ENCODE measurements at places on chromosomes 13 and 19. TPM values are rescaled to one million over a fixed set of nuclear protein-coding genes. Genes with fewer than 3 reads are reported as not detected.

Gene EPS8L1
- total RNA-seq, result 1.0 TPM

Gene PRR22
- total RNA-seq, result 7.5 TPM

Gene SPATA13
- 11.8 TPM for total RNA-seq

Gene GNG14
- not detected for total RNA-seq

DNA sequence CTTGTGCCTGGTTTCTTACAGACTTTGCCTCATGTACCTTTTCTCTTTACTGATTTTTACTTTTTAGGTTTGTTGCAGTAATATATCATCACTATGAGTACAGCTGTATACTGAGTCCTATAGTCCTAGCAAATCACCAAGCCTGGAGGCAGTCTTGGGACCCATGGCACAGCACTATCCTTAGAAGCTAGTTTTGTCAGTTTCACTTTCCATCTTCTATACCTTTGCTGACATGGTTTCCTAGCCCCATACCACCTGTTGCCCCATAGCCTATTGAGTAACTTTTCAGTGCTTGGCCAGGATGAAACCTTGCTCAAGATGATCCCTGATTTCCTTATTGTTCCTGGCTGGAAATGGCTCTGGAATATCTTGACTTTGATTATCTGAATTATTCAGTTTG lies 826.4 kb downstream of the GPC5 start:
- no peak overlapping the region for H3K4me3 ChIP-seq
- no peaks in the 10 kb centered on the region for H3K4me1 ChIP-seq
- H3K27me3 ChIP-seq, result no peaks in the 10 kb centered on the region
- H3K27ac ChIP-seq, result no peak overlapping the region
- no peak for DNase-seq

DNA sequence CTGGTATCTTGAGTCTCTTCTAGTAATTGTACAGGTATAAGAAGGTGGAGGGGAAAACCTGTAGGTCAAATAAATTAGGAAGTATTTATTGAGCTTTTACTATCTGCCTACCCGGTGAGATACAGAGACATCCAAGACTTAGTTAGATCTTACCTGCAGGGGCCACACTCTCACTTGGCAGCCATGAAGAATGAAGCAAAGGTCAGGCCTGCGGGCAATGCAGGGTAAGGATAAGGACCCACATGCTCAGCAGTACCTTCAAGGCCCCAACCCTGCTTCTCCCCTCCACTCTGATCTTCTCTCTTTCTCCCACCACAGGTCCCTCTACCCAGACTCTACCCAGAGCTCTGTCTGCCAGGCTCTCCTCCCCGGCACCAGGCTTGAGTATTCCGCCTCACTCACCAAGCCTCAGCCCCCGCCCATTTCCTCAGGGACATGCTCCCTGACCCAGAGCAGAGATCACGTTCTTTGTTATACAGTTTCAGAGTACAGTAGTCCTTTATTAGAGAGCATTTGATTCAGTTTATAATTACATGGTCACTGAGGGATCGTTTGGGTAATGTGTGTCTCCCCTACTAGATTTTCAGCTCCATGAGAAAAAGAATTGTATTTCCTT lies 18.9 kb upstream of the CLDN10 start:
- no peaks in the 10 kb centered on the region for H3K4me1 ChIP-seq
- no peak overlapping the region for H3K27ac ChIP-seq
- peaks cover 17% of the 10 kb centered on the region for H3K27me3 ChIP-seq

DNA sequence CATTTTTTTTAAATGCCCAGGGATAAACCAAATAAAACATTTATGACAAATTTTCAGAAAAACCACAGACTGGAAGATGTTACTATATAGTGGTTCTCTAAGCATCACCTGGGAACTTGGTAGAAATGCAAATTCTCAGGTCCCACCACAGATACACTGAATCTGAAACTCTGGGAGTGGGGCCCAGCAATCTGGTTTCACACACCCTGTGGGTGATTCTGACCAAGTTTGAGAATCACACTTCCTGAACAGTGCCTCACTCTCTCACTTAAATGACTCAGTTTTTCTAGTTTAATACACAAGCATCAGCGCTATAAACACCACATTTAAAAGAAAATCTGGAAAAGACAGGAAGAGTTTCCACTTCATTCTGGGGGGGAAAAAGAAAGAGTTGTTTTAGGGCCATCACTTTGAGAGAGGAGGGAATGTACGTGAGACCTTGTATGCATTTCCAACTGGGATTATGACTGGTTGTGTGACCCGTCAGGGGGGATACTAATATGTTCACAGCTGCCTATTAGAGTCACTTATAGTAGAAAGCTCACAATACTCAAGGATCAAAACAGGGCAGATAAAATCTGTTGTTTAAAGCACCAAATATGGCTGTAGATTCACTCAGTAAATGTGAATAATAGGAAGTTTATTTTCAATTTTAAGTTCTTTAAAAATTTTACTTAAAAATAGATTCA lies 567.7 kb downstream of the GPC6 start:
- no peaks in the 10 kb centered on the region for H3K27me3 ChIP-seq
- H3K36me3 ChIP-seq, result no peaks in the 10 kb centered on the region
- H3K4me3 ChIP-seq, result no peak overlapping the region
- DNase-seq, result no peak

- no peak overlapping the region for H3K27ac ChIP-seq
- no peaks in the 10 kb centered on the region for H3K4me1 ChIP-seq
- DNase-seq, result no peak
- H3K27me3 ChIP-seq, result no peaks in the 10 kb centered on the region
- no peak overlapping the region for H3K4me3 ChIP-seq
Observed at GRCh38 chr13:110018009-110018408, 231.6 kb upstream of the IRS2 start.

- no peak overlapping the region for H3K27ac ChIP-seq
- H3K4me3 ChIP-seq, result no peak overlapping the region
- H3K27me3 ChIP-seq, result no peaks in the 10 kb centered on the region
- no peak for DNase-seq
Observed at GRCh38 chr19:31560086-31561060, 211.1 kb upstream of the TSHZ3 start.

DNA sequence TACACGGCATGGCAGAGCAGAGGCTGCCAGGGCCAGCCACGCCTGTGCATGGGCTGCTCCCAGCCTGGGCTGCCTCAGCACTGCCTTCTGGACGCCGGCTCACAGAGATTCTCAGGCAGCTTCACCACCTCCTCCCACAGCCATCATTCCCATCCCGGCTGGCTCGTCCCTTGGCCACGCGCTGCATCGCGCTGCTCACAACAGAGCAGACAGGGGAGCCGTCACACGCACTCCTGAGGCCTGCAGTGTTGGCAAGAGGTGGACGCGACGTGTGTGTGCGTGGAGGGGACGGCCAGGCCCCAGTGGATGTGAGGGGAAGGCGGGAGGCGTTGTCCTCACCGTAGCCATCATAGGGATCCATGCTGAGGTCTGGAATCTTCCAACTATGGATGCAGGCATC lies 7.6 kb upstream of the PRKD2 start:
- H3K4me1 ChIP-seq, result peaks cover 57% of the 10 kb centered on the region
- H3K27ac ChIP-seq, result no peak overlapping the region
- DNase-seq, result no peak
- no peak overlapping the region for H3K4me3 ChIP-seq

GRCh38 chr13:86795858-86796257 lies 875.3 kb upstream of the SLITRK5 start:
- H3K4me1 ChIP-seq, result no peaks in the 10 kb centered on the region
- no peak overlapping the region for H3K27ac ChIP-seq
- H3K4me3 ChIP-seq, result no peak overlapping the region
- H3K27me3 ChIP-seq, result no peaks in the 10 kb centered on the region
- no peak for DNase-seq
- no peaks in the 10 kb centered on the region for H3K36me3 ChIP-seq

DNA sequence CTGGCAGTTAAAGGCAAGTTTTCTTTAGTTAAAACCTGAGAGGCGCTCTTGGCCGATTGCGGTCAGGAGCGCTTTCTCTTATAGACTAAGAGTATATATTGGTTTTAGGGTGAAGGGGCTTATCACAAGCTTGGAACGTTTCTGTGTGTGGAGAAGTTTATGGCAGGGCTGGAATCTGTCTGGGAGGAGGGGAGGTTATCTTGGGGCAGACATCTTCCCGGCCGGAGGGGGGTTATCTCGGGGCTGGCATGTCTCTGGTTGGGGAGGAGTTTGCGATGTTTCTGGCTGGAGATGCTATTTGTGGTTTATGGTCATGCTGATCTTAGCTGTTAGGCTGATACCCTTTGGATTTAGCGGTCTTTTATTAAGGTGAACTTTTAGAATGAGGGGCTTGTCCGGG lies 18.3 kb downstream of the KDM4B start:
- peaks cover 18% of the 10 kb centered on the region for H3K36me3 ChIP-seq
- H3K4me1 ChIP-seq, result peaks cover 13% of the 10 kb centered on the region
- no peak overlapping the region for H3K27ac ChIP-seq
- no peak for DNase-seq

GRCh38 chr13:53408847-53409568 lies 380.4 kb downstream of the OLFM4 start:
- H3K36me3 ChIP-seq, result no peaks in the 10 kb centered on the region
- DNase-seq, result no peak
- no peaks in the 10 kb centered on the region for H3K4me1 ChIP-seq
- no peaks in the 10 kb centered on the region for H3K27me3 ChIP-seq
- no peak overlapping the region for H3K4me3 ChIP-seq

GRCh38 chr13:71772361-71772760 lies 94.6 kb downstream of the DACH1 start:
- no peaks in the 10 kb centered on the region for H3K27me3 ChIP-seq
- DNase-seq, result no peak
- no peak overlapping the region for H3K4me3 ChIP-seq
- no peaks in the 10 kb centered on the region for H3K4me1 ChIP-seq
- no peak overlapping the region for H3K27ac ChIP-seq

DNA sequence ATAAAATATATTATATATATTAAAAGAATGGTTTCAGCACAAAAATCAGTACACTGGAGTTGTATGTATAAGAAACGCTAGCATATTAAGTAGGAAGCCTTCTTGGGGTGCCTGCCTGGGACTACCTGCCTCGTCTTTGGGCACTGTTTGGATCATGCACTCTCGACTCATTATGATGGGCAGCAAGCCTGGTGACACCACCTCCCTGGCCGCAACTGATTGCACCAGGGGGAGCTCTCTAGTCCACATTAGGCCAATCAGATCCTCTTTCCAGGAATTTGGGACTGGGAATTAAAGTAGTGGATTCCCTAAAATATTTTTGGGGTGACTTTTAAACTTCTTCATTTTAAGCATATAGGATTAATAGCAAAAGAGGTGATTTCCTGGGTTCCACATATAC lies 56.0 kb upstream of the RGCC start:
- H3K36me3 ChIP-seq, result no peaks in the 10 kb centered on the region
- no peaks in the 10 kb centered on the region for H3K4me1 ChIP-seq
- no peak overlapping the region for H3K27ac ChIP-seq
- no peaks in the 10 kb centered on the region for H3K27me3 ChIP-seq
- DNase-seq, result no peak

GRCh38 chr13:75299913-75300862 lies 181.8 kb downstream of the TBC1D4 start:
- no peaks in the 10 kb centered on the region for H3K36me3 ChIP-seq
- no peaks in the 10 kb centered on the region for H3K4me1 ChIP-seq
- H3K4me3 ChIP-seq, result no peak overlapping the region

DNA sequence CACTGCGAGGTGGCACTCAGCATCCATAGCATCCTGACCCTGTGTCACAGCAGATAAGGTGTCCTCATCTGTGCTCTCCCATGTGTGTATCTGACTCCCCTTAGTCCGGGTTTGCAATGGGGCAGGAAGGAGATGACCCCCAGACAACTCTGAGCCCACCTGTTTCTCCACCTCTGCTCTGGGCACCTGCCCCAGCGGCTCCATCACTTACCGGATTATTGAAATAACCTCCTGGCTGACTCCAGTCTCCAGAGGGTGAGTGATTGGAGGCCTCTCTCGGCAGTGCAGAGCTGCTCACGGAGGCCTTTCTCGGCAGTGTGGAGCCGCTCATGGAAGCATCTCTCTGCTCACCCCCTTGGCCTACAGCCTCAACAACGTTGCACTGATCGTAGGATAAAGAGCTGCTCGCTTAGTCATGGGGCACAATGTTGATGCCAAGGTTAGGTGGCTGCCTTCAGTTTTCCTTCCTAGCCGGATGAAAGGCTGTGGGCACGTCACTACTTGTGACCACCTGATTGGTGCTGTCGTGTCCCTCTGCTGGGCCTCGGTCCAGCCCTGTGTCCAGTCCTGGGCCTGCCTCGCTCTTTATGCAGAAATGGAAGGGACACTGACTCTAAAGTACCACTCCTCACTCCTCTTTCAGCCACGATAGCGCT lies 67.6 kb downstream of the TEX29 start:
- no peak overlapping the region for H3K4me3 ChIP-seq
- no peaks in the 10 kb centered on the region for H3K36me3 ChIP-seq
- DNase-seq, result no peak

- DNase-seq, result no peak
- H3K4me3 ChIP-seq, result no peak overlapping the region
- H3K27me3 ChIP-seq, result peaks cover 18% of the 10 kb centered on the region
Observed at GRCh38 chr19:47595944-47596343, 13.0 kb upstream of the BICRA start.

GRCh38 chr13:37539170-37539569 lies 59.4 kb downstream of the POSTN start:
- no peaks in the 10 kb centered on the region for H3K27me3 ChIP-seq
- DNase-seq, result no peak
- no peaks in the 10 kb centered on the region for H3K36me3 ChIP-seq
- no peak overlapping the region for H3K27ac ChIP-seq
- H3K4me3 ChIP-seq, result no peak overlapping the region

- no peak overlapping the region for H3K4me3 ChIP-seq
- no peaks in the 10 kb centered on the region for H3K27me3 ChIP-seq
- peaks cover 6% of the 10 kb centered on the region for H3K4me1 ChIP-seq
- H3K36me3 ChIP-seq, result no peaks in the 10 kb centered on the region
- H3K27ac ChIP-seq, result no peak overlapping the region
Observed at GRCh38 chr13:75339635-75340374, 142.2 kb downstream of the TBC1D4 start.

- DNase-seq, result no peak
- H3K4me1 ChIP-seq, result no peaks in the 10 kb centered on the region
- no peaks in the 10 kb centered on the region for H3K36me3 ChIP-seq
- H3K27ac ChIP-seq, result no peak overlapping the region
- peaks cover under 1% of the 10 kb centered on the region for H3K27me3 ChIP-seq
Observed at GRCh38 chr19:38786572-38787265, 2.3 kb upstream of the LGALS7B start.

DNA sequence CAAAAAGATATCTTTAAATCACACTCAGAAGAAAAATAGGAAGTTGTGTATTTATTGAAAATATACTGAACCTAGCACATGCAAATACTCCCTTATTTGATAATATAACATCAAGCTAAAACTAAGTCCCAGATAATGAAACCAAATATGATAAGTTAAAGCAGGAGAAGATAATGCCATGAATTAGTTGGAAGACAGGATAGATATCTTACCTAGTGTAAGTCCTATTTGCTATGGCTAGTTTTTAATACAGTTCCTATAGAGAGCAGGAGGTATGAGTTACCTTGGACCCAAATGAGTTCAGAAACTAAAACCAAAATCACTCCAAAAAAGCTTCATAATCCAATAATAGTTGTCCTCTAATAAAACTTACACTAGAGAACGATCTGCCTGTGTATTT lies 1407.1 kb upstream of the MIR17HG start:
- H3K36me3 ChIP-seq, result no peaks in the 10 kb centered on the region
- no peak overlapping the region for H3K4me3 ChIP-seq
- H3K27ac ChIP-seq, result no peak overlapping the region
- no peak for DNase-seq
- H3K4me1 ChIP-seq, result no peaks in the 10 kb centered on the region
